NCI-H1092 (cell line): ENCODE measurements at places on chromosomes 1 and 21.

DNA sequence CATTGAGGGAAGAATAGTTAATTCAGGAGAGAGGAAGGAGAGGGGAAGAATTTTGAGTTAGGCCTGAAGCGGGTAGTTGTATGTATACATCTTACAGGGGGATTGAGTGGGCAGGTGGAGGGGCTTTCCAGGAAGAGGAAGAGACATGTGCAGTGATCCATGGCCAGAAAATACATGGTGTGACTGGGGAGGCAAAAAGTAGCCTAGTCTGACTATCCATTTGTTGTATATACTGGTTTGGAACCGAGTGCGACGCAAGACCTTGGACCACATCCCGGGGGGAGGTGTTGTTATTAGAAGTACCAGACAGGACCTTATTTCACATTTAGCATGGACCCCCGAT lies 158.3 kb downstream of the SDCCAG8 start:
- no peak for DNase-seq

- DNase-seq, result no peak
Observed at GRCh38 chr1:156632355-156632754, 9.6 kb upstream of the BCAN start.

DNA sequence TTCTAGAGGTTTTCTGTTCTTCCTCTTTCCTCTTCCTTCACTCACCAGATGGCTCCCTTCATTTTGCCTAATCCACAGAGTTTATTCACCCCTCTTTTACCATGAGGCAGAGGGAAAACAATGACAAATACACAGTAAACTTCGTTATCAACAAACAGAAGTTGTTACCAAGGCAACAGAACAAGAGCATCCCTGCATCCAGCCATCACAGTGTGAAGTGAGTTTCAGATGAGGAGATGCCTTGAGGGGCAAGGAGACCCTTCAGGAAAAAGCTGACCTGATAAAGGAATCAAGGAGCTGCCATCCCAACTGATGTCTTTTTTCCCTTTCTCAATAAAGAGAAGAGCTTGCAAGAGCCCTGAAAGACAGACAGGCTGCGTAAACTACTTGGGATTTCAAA lies 195.3 kb downstream of the BRINP2 start:
- no peak for DNase-seq

DNA sequence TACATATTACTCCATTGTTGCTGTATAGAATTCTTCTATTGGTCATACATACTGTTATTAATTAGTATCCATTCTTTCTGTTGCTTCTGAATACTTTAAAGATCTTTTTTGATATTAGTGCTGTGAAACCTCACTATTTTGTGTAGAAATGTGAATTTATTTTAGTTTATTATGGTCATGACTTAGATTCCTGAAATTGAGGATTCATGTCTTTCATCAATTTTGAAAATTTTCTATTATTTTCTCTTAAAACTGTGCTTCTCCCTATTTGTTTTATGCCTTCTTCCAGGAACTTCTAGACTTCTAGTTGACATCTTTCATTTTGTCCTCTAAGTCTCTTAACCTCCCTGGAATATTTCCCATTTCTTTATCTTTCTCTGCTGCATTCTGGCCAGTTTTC lies 113.1 kb downstream of the NTPCR start:
- no peak for DNase-seq

GRCh38 chr1:60969971-60970509 lies 112.3 kb upstream of the NFIA start:
- DNase-seq, result peak; percentile 8

DNA sequence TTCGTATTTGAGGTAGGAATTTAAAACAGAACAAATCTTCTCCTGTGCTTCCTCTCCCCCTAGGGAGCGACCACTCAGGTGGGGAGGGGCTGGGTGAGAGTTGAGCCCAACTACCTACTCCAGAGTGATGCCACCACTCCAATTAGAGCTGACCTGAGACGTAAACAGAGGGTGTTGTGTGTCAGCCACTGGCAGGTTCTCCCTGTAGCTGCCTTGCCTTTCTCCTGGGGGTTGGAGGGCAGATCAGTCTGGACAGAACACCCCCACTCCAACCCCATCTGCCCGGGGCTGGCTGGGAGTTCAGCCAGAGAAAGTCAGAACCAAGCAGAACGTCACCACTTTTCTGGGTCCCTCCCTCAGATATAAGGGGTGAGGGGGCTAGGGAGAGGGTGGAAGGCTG lies 2.0 kb downstream of the HPDL start:
- DNase-seq, result no peak

DNA sequence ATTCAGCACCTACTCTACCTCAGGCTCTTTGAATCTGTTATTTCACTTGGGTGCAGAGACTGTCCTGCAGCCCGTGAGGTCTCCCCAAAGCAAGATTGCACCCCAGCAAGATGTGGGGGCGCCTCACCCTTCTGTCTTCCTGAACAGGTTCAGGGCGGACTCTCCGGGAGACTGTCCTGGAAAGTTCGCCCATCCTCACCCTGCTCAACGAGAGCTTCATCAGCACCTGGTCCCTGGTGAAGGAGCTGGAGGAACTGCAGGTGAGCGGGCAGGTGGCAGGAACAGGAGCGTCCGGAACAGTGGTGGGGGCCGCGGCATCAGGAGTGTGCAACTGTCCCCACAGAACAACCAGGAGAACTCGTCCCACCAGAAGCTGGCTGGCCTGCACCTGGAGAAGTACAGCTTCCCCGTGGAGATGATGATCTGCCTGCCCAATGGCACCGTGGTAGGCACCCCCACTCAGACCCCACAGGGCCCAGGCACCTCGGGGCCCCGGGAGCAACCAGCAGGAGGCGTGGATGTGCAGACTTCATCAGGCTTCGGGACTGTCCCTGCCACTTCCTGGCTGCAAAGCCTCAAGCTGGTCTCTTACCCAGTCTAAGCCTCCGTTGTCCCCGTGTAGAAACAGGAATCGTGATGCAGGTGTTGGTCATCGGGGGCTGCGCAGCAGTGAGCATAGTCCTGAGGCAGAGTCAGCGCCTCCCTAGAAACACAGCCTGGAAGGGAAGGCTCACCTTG lies 5.9 kb upstream of the MTFR1L start:
- no peak for DNase-seq

DNA sequence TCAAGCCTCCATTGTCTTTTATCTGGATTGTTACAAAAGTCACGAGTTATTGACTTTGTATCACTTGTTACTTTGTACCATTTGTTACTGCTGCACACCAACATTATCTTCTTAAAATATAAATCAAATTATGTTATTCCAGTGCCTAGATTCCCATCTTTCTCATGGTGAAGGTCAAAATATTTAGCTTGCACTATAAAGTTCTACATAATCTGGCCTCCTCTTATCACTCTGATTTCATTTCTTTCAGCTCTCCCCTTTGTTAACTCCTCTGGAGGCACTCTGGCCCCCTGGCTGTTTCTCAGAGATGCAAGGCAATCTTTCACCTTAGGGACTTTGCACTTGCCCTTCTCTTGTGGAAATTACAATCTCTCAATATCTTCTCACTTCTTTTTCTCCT lies 143.8 kb downstream of the OLFM3 start:
- no peak for DNase-seq

- no peak for DNase-seq
Observed at GRCh38 chr1:117821774-117822482, 107.5 kb downstream of the GDAP2 start.

GRCh38 chr1:5955479-5955977 lies 36.7 kb downstream of the NPHP4 start:
- DNase-seq, result no peak
